Karpas-422 (cell line): ENCODE measurements at places on chromosomes 3 and 15.
A peak's percentile ranks its signal among the peaks of the same experiment; 100 is the strongest.

DNA sequence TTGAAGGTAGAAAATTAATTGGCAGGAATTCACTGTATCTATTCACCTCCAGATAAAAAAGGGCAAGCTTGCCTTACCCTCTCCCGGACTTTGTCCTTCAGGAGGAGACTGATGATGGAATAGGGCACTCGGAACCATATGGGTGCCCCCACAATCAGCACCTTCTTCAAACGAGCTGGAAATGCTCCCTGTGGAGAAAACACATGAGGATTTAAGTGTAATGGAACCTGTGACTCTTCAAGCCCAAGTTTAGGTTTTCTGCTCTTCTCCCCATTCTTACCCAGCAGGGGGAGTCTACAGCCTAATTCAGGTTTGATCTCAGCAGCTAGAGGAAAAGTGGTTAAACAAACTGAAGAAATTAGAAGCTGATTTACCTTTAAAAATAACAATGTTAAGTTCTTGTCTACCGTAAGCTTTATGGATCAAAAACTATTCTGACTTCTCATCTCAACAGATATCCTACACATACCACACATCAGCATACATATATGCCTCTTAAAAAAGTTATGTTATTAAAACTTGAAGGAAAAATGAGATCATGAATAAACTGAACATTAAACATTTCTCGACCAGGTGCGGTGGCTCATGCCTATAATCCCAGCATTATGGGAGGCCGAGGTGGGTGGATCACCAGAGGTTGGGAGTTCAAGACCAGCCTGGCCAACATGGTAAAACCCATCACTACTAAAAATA lies 57.5 kb upstream of the SIN3A start:
- no peaks in the 10 kb centered on the region for H3K4me1 ChIP-seq
- peaks cover 36% of the 10 kb centered on the region for H3K36me3 ChIP-seq
- DNase-seq = peak; percentile 76
- no peaks in the 10 kb centered on the region for H3K27me3 ChIP-seq
- no peak overlapping the region for H3K27ac ChIP-seq

- H3K36me3 ChIP-seq = peaks cover 69% of the 10 kb centered on the region
- DNase-seq = peak; percentile 62
- H3K27ac ChIP-seq = no peak overlapping the region
- peaks cover 3% of the 10 kb centered on the region for H3K4me1 ChIP-seq
Measured at GRCh38 chr3:184305577-184305976, 6.5 kb downstream of the PSMD2 start.

GRCh38 chr15:67781907-67782690 lies 43.2 kb upstream of the SKOR1 start:
- H3K4me1 ChIP-seq = peaks cover 50% of the 10 kb centered on the region
- H3K27ac ChIP-seq = peak overlapping the region; percentile 91
- no peaks in the 10 kb centered on the region for H3K27me3 ChIP-seq
- peak; percentile 50 for DNase-seq

- H3K4me1 ChIP-seq = peaks cover 38% of the 10 kb centered on the region
- H3K27ac ChIP-seq = peak overlapping the region; percentile 93
- no peaks in the 10 kb centered on the region for H3K27me3 ChIP-seq
- H3K4me3 ChIP-seq = no peak overlapping the region
Measured at GRCh38 chr3:43043793-43044192, 62.1 kb downstream of the POMGNT2 start.

DNA sequence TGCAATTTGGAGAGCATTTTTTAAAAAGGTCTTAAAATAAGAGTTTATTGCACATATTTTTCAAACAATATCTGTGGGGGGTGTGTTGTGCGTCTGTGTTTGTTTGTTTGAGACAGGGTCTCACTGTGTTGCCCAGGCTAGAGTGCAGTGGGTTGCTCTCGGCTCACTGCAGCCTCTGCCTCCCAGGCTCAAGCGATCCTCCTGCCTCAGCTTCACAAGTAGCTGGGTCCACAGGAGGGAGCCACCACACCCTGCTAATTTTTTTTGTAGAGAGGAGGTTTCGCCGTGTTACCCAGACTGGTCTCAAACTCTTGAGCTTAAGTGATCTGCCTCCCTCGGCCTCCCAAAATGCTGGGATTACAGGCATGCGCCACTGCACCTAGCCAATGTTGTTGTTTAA lies 2.7 kb downstream of the MLF1 start:
- no peak overlapping the region for H3K27ac ChIP-seq
- H3K4me3 ChIP-seq = no peak overlapping the region
- no peaks in the 10 kb centered on the region for H3K27me3 ChIP-seq
- no peaks in the 10 kb centered on the region for H3K36me3 ChIP-seq

DNA sequence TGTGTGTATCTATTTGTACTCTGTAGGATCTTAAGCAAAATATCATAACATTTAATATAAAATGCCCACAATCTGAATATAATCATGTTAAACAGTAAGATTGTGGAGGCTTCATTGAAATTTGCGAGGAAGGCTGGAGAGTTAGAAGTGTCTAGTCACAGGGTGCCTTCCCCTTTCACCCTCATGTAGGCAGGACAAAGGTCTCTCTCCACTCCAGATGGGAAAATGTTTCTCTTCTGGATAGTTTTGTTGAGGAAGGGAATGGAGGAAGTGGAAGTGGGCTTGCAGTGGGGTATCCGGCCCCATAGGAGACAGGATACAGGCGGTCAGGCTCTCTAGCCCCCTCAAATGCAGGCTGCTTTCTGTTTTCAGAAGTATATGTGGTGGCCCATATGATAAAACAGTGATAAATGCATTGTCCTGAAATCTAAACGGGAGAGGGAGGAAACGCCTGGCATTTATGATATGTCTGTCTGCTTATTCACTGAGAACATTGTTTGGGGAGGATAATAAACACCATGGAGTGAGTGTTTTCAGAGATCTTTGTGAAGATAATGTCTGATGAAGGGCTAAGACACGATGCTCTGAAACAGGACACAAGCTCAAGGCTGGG lies 13.3 kb upstream of the MYZAP start:
- H3K27ac ChIP-seq = no peak overlapping the region
- H3K4me1 ChIP-seq = no peaks in the 10 kb centered on the region
